Suppressor macrophage treated with lipopolysaccharide for 1 hour (primary cell): ENCODE measurements at places on chromosomes 3 and 15.

DNA sequence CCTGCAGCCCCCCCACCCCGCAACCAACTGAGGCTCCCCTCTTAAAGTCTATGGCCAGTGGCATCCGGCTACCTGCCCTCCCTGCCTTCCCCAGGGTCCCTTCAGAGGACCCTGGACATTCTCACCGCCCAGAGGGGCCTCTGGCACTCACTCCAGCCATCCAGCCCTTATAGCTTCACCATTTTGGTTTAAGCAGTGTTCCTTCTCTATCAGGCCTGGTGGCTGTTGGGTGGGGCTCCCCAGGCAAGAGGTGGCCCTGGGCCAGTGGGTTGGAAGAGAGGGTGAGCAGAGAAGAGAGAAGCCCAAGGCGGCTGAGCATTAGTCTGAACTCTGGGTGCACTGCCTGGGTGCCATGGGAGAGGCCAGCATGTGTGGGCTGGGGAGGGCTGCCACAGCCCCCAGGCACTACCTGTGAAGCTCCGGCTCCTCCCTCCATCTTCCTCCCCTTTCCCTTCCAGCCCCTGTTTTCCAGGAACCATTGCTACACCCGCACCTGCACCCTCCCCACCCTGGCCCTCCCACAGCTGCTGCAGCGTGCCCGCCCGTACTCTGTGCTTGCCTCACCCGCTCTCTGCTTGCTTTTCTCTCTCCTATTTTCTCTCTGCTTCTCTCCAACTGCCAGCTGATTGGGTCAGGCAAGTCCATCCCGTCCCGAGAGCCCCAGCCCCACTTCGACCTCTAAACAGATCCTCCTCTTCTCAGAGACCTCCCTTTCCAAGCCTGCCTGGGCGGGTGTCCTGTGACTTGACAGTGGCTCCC is 168.2 kb downstream of the TBC1D2B start:
- no peak for DNase-seq

DNA sequence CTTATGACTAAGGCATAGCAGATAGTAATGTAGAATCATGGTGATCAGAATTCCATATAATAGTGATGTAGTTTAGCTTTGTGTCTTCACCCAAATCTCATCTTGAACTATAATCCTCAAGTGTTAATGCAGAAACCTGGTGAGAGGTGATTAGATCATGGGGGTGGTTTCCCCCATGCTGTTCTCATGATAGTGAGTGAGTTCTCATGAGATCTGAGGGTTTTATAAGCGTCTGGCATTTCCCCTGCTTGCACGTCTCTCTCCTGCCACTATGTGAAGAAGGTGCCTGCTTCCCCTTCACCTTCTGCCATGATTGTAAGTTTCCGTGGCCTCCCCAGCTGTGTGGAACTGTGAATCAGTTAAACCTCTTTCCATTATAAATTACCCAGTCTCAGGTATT is 138.7 kb upstream of the CBLB start:
- DNase-seq: no peak

GRCh38 chr15:40115670-40116093 is 7.0 kb upstream of the BMF start:
- peak; percentile 68 for DNase-seq

GRCh38 chr3:54443561-54444161 is 321.3 kb downstream of the CACNA2D3 start:
- no peak for DNase-seq

DNA sequence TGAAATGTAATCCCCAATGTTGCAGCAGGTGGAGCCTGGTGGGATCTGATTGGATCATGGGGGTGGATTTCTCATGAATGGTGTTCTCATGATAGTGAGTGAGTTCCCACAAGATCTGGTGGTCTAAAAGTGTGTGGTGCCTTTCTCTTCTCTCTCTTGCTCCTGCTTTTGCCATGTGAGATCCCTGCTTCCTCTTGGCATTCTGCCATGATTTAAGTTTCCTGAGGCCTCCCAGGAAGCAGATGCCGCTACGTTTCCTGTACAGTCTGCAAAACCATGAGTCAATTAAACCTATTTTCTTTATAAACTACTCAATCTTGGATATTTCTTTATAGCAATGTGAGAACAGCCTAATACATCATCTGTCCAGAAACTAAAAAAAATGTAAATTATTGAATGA is 298.3 kb downstream of the MEX3B start:
- peak; percentile 16 for DNase-seq

GRCh38 chr3:41426485-41426884 is 227.2 kb downstream of the CTNNB1 start:
- no peak for DNase-seq

GRCh38 chr15:78065973-78066946 is 11.3 kb downstream of the TBC1D2B start:
- DNase-seq: no peak

- peak; percentile 68 for DNase-seq
Measured at GRCh38 chr3:52210550-52211046, 12.6 kb downstream of the ALAS1 start.

GRCh38 chr3:8305371-8305770 is 196.3 kb upstream of the LMCD1 start:
- DNase-seq: no peak

DNA sequence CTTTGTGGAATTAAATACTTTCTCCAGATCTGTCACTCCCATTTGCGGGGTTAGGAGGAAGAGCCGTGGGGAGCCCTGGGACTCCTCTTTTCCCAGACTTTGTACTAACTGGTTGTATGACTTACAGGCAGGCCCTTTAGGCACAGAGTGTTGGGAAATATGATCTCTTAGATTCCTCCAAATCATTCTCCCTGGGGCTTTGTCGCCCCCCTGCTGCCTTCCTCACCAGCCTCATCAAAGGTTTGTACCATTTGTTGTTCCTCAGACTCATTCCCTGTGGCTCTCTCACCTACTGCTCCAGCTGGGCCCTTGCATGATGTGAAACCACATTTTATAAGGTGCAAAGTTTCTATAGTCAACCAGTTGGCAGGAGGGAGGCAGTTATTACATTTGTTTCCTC is 56.4 kb downstream of the CRYGS start:
- no peak for DNase-seq

- DNase-seq: no peak
Measured at GRCh38 chr3:128923576-128923975, 44.2 kb downstream of the ACAD9 start.

DNA sequence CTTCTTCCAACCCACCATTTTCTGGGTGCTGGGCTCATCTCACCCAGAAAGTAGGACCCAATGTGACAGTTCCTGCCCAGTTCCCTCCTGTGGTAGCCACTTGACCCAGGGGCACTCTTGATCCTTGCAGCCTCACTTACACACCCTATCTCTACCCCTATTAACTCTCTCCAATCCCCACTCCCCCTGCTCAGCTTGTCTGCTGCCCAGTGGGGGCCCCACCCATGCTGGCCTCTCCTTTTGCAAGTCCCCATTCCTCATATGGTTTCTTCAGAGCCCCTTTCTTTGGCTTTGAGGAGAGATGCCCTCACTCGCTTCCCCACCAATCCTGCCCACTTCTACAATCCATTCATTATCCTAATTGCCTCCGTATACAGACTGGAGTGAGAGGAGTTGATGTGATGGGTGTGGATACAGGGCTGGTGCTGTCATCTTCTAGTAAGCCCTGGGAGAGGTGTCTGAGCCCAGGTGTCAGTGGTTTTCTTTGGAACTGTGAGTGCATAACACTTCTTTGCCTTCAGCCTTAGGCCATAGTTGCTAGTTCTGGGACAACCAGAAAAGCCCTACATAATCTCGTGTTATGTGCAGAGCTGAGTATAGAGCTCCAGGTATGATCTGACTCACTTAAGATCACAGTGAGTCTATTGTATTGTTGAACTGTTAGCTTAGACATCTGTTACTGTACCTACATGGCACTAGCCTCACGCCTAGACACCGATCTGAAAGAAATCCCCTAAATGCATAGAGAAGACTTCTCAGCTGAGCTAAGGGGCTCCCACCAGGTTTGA is 4.8 kb upstream of the CCR5 start:
- DNase-seq: no peak

DNA sequence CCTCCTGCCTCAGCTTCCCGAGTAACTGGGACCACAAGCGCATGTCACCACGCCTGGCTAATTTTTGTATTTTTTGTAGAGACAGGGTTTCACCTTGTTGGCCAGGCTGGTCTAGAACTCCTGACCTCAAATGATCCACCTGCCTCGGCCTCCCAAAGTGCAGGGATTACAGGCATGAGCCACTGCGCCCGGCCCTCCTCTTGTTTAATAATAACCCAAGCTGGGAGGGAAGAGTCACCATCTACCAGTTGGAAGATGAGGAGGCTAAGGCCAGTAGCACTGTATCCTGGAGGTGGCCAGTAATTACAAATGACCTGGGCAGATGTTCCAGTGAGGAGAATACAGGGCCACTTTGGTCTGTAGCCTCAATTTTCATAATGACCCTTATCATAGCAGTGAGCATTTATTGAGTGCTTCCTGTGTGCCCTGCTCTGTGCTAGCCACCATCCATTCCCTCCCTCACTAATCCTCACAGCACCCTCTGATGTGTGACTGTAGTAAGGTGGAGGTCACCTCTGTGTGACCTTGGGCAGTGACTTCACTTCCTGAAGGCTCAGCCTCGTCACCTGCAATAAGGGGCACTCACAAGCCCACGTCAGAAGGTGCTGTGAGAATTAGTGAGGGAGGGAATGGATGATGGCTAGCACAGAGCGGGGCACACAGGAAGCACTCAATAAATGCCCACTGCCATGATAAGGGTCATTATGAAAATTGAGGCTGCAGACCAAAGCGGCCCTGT is 64.2 kb downstream of the ABTB1 start:
- DNase-seq: no peak

GRCh38 chr3:134864636-134865035 is 69.6 kb downstream of the EPHB1 start:
- peak; percentile 58 for DNase-seq

DNA sequence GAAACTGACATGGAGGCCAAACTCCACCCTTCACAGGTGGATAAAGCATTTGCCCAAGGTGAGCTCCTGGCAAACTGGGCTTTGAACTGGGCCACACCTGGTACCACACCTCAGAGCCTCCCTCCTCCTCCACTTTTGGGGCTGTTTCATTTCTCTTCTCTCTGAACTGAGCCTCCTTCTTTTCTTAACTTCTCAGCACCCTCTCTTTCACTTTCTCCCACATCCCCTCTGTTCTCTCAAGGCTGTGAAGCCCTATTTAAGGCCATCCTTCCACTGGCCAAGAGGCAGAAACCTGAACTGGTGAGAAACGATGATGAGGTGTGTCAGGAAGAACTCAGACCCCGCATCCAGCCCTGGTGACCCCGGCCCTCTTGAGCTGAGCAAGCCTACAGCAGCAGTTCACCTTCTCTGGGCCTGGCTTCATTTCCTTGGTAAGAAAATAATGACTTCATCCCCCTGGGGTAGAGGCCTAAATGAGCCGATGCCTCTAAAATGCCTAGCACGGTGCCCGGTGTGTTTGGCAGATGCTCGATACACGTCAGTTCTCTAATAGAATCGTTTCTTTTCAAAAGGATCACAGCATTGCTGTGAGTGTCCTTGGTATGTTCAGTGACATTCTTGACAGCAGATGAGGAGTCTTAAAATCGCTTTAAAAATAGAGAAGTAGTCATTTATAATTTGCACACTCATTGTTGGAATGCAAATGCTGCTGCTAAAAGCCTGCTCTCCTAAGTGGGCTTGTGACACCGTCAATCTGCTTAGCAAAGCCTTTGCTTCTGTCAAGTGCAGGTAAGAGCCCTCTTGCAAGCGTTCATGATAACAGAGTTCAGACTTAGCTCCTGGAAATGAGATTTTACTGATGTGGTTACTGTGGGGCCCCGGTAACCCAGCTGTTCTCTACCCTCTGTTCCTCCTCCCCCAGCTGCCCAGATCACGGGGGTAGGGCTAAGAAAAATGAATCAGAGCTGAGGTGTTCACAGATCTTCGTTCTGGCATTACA is 97.7 kb upstream of the ATP2B2 start:
- DNase-seq: no peak

- DNase-seq: no peak
Measured at GRCh38 chr3:128128251-128128650, 4.6 kb upstream of the RUVBL1 start.

DNA sequence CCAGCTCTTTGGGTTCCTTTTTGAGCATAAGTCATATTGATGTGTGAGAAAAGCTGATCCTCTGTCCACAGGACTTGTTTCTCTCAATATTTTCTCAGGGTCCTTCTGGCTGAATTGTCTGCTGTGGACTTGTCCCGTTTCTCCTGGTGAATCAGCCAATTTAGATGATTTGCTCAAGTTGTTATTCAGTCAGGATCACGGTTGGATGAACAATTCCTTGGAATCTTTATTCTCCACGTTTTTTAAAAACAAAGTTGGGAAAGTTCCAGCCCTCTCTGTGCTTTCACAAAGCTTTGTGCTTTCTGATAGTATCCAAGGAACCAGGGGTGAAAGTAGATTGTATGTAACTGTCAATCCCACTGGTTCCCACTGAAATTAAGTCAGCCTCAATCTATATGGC is 61.3 kb downstream of the LRRC3B start:
- no peak for DNase-seq

DNA sequence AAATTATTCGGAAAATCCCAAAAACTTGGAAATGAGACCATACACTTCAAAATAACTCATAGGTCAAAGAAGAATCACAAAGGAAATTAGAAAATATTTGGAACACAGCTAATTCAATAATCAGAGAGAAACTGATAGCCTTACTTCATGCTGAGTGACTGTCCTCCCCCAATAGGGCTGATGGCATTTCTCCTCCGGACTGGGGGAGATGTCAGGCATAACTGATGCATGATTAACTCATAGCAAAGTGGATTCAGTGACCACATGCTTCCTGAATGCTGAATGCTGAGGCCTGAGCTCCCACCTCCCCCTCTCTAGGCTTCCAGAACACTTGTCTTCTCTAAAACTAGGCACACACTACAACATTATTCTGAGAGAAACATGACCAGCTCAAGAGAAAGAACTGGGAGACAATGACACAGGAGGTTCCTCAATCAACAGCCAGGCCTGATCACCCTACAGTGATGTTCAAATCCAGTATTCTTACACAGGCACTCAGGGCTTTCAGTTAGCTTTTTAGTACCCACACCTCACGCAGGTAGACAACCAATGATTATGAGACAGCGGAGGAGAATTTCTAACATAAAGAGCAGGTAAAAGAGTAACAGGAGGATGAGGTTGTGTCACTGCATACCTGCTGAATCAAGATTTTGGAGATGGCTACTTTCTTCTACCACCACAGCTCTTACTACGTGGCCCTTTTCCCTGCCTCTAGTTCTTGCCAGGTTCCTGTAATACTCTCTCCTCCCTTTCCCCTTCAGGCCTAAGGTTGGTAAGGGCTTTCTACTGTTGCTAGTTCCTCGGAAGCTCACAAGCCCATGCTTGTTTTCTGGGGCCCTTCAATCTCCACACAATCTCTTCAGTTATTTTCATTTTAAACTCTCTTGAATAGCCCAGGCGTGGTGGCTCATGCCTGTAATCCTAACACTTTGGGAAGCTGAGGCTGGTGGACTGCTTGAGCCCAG is 96.1 kb downstream of the FMN1 start:
- peak; percentile 68 for DNase-seq

GRCh38 chr3:136311968-136312367 is 61.8 kb downstream of the PCCB start:
- no peak for DNase-seq

DNA sequence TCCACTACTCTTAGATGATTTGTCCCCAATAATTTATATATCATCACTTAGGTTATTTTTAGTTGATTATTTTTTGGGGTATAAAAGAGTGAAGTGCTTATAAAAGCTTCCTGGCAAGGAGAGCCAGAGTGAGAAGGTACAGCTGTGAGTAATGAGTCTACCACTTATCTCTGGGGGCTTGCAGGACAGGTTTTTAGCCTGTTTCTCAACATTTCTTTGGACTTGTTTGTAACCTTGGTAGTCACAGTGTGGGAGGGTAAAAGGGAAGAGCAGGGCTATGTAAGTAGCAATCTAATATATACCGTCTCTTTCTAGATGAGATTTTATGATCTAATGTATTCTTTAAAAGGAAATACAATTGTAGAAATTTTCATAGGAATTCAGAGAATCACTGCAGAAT is 321.3 kb upstream of the GOLIM4 start:
- no peak for DNase-seq
